Effector memory CD8-positive, alpha-beta T cell (primary cell): ENCODE measurements at places on chromosomes 2 and 18.
A peak's percentile ranks its signal among the peaks of the same experiment; 100 is the strongest.

GRCh38 chr2:177284531-177284930 lies 20.0 kb upstream of the NFE2L2 start:
- no peak overlapping the region for H3K27ac ChIP-seq
- no peaks in the 10 kb centered on the region for H3K36me3 ChIP-seq
- no peak for DNase-seq
- no peak overlapping the region for H3K4me3 ChIP-seq

GRCh38 chr2:217664761-217665160 lies 338.0 kb downstream of the TNS1 start:
- H3K4me1 ChIP-seq = peaks cover 7% of the 10 kb centered on the region
- no peak for DNase-seq
- H3K36me3 ChIP-seq = no peaks in the 10 kb centered on the region
- H3K4me3 ChIP-seq = no peak overlapping the region

GRCh38 chr2:113111823-113112287 lies 15.5 kb upstream of the IL1RN start:
- peaks cover 11% of the 10 kb centered on the region for H3K27me3 ChIP-seq
- no peaks in the 10 kb centered on the region for H3K36me3 ChIP-seq
- no peak for DNase-seq
- H3K27ac ChIP-seq = no peak overlapping the region

GRCh38 chr2:39718483-39718882 lies 52.8 kb downstream of the TMEM178A start:
- H3K36me3 ChIP-seq = no peaks in the 10 kb centered on the region
- peaks cover 56% of the 10 kb centered on the region for H3K27me3 ChIP-seq
- H3K4me3 ChIP-seq = no peak overlapping the region
- DNase-seq = no peak

DNA sequence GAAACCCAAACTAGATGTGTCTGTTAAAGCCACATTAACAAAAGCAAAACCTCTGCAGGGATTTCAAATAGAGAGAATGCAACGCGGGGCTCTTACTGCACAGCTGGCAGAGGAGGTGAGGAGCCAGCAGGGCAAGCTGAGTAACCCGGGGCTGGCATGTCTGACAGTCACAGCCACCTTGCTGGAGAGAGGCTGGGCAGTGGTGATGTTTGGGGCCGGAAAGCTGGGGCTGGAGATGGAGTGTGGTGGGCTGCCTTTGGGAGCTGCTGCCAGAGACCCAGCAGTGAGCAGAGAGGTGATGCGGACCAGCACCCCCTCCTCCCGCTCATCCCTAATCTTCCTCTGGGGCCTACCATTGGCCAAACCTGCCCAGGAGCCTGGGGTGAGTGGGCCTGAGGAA lies 204.5 kb upstream of the ARL4C start:
- H3K4me3 ChIP-seq = no peak overlapping the region
- H3K36me3 ChIP-seq = no peaks in the 10 kb centered on the region
- no peak overlapping the region for H3K27ac ChIP-seq
- peaks cover 49% of the 10 kb centered on the region for H3K27me3 ChIP-seq
- no peaks in the 10 kb centered on the region for H3K4me1 ChIP-seq
- DNase-seq = no peak

- peaks cover 7% of the 10 kb centered on the region for H3K27me3 ChIP-seq
- H3K36me3 ChIP-seq = no peaks in the 10 kb centered on the region
- H3K27ac ChIP-seq = no peak overlapping the region
- H3K4me3 ChIP-seq = no peak overlapping the region
- no peaks in the 10 kb centered on the region for H3K4me1 ChIP-seq
- no peak for DNase-seq
These were observed 35.1 kb downstream of the EVA1A start for GRCh38 chr2:75525434-75526310.

GRCh38 chr2:241215421-241215820 lies 26.9 kb downstream of the ANO7 start:
- no peak overlapping the region for H3K4me3 ChIP-seq
- H3K27me3 ChIP-seq = no peaks in the 10 kb centered on the region
- H3K4me1 ChIP-seq = peaks cover 6% of the 10 kb centered on the region
- no peak for DNase-seq
- H3K36me3 ChIP-seq = peaks cover 10% of the 10 kb centered on the region

DNA sequence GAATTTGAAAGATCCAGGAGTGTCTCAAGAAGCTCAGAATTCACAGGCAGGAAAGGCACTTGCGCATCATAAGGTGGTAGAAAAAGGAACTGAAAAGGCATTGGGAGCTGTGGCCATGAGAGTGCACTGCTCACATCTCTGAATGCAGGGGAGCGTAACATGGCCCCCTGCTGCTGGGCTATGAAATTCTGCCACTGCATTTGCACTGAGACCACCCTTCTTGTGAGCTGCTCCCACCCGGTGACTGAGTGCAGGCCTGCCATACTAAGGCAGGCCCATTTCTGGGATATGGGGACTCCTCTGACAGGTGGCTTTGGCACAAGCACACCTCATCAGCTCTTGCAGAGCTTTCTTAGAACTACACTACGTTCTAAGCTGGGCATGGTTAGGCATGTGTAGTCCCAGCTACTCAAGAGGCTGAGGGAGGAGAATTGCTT lies 25.3 kb upstream of the STARD7 start:
- H3K36me3 ChIP-seq = peaks cover 3% of the 10 kb centered on the region
- no peak for DNase-seq
- peak overlapping the region; percentile 49 for H3K27ac ChIP-seq
- peaks cover 4% of the 10 kb centered on the region for H3K4me1 ChIP-seq
- H3K27me3 ChIP-seq = no peaks in the 10 kb centered on the region

- no peak for DNase-seq
- H3K27me3 ChIP-seq = no peaks in the 10 kb centered on the region
- H3K4me1 ChIP-seq = no peaks in the 10 kb centered on the region
- H3K27ac ChIP-seq = no peak overlapping the region
These were observed 92.1 kb downstream of the LRRC30 start for GRCh38 chr18:7322817-7323485.
